ENCODE measurements at places on chromosomes 7 and 10.

- peak; percentile 75 for DNase-seq
Observed at GRCh38 chr7:73978661-73979563, 49.1 kb upstream of the ELN start.

DNA sequence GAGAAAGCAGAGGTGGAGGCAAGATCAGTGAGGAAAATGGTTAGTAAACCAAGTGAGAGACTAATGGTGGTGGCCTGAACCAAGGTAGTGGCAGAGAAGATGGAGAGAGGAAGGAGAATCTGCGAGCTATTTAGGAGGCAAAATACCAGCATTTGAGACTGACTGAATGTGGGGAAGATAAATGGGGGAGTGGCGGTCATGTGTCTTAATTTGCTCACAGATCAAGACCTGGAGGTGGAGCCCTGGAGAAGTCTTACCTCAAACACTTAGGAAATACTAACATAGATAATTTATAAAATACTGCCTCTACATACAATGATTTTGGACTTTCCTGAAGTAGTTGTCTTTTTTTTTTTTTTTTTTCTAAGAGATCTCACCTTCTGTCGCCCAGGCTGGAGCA is 34.7 kb downstream of the ICA1 start:
- DNase-seq = no peak

DNA sequence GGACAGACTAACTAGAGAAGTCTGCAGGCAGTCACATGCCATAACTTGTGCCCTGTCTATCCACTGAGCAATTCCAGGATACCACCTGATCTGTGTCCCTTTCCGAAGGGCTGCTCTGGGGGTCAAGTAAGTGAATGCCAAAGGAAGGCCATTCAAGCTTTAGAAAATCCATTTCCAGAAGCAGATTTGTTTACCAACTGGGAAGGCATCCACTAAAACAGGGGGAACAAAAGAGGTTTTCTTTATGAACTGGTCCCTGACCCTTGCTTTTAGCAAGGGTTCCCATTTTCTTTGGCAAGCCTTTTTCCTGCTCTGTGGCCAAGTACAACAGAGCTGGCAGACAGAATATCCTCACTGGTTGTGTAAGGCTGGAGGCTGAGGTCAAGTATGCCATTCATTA is 36.5 kb downstream of the ITPRID1 start:
- no peak for DNase-seq

- no peak for DNase-seq
Observed at GRCh38 chr10:18501198-18501597, 150.2 kb downstream of the NSUN6 start.

DNA sequence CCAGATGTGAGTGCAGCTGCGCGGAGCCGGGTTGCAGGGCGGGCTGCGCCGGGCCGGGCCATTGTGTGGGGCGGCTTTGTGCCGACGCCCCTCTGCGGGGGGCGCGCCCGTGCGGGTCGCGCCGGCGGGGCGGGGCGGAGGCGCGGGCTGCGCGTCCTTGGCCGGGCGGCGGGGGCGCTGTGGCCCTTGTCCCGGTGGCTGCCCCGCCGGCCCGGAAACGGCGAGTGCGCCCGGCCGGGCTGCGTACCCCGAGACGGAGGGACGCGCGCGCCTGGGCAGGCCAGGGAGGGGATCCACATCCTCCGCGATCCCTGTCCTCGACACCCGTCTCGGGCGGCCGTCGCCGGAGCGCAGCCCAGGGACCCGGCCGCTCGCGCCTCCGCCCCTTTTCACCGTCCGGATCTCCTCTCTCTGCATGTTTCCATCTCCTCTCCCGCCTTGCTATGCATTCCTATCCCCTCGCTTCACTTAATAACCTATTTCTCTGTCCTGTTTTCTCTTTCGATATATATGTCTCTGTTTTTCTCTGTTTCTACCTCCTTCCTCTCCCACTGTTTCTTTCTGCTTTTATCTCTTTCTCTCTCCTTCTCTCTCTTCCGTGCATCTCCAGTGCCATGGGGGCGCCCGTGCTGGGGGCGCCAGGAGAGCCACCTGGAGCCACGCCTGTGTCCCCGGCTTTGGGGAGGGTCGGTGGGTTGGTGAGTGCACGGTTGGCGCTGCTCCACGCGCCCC is 765 bp downstream of the PFKFB3 start:
- no peak for DNase-seq

GRCh38 chr7:44325201-44325671 is at the start of gene CAMK2B:
Gene CAMK2B (minus strand): TSS chr7:44325594. CDS start chr7:44325421, 173 bp downstream.
- no peak for DNase-seq

- no peak for DNase-seq
Observed at GRCh38 chr10:114068054-114068707, 24.5 kb downstream of the ADRB1 start.

GRCh38 chr10:78435484-78436221 is 402.0 kb downstream of the RPS24 start:
- no peak for DNase-seq

GRCh38 chr7:20438694-20439376 is 108.1 kb downstream of the ITGB8 start:
- no peak for DNase-seq

GRCh38 chr10:132839061-132839460 is 53.1 kb upstream of the NKX6-2 start:
- no peak for DNase-seq

DNA sequence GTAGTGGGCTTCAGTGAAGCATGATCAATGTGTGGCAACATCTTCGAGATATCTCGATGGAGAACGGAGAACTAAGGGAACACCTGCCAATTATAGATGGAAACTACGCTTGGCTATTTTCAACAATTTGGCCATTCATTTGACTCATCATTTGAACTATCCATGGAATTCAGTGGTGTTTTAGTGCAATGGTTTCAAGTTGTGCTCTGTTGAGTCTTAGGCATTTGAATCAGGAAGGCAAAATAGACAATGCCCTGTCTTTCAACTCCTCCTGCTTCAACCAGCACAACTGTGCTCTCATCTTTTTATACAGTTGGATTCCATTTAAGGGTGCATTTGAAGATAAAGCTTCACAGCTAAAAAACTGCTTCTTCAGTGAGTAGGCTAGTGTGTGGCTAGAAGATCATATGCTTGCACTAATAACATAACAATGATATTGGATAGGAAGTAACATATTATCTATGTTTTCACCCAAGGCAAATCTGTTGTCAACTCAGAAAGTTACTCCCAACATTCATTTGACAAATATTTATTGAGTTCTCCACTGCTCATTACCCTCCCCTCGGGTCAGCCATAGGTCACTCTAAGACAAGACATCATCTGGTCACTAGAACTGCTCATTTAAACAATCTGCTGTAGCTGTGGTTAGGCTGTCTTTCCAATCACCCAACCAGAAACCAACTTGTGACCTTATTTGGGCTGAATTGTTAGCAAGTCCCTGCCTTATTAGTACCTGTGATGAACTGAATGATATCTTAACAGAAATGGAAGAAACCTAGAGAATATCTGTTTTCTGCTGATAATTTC is 314.1 kb upstream of the SP4 start:
- no peak for DNase-seq

GRCh38 chr7:130721486-130722277 is 12.3 kb downstream of the KLF14 start:
- peak; percentile 60 for DNase-seq
